ENCODE measurements at places on chromosomes 6 and 20.

DNA sequence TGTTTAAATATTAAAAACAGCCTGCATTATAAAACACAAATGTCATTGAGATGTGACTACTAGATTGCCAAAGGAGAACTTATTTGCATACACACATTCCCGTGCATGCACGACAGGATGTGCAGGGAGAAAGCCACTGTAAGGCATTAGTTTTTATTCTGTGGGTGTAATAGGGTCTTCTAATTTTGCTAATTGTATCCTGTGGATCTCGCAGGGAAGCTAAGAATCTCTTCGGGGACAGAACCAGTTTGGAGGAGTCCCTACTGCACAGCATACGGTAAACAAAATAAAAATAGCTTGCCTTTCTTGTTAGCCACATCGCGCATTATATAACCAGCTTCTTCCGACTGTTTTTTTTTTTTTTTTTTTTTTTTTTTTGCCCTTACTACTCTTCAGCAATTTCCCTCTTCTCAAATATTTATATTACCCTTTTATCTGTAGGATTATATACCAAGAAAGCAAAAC lies 2.0 kb downstream of the ATXN1 start:
- DNase-seq, result no peak

- no peak for DNase-seq
Measured at GRCh38 chr6:104170401-104170800, 689.3 kb downstream of the HACE1 start.

GRCh38 chr6:21131406-21131805 lies 462.1 kb upstream of the SOX4 start:
- no peak for DNase-seq

GRCh38 chr20:6679086-6679485 lies 88.4 kb upstream of the BMP2 start:
- no peak for DNase-seq

- no peak for DNase-seq
Measured at GRCh38 chr6:163343609-163344008, 70.9 kb upstream of the QKI start.

GRCh38 chr6:75084872-75085381 lies 120.9 kb downstream of the COL12A1 start:
- DNase-seq, result no peak

DNA sequence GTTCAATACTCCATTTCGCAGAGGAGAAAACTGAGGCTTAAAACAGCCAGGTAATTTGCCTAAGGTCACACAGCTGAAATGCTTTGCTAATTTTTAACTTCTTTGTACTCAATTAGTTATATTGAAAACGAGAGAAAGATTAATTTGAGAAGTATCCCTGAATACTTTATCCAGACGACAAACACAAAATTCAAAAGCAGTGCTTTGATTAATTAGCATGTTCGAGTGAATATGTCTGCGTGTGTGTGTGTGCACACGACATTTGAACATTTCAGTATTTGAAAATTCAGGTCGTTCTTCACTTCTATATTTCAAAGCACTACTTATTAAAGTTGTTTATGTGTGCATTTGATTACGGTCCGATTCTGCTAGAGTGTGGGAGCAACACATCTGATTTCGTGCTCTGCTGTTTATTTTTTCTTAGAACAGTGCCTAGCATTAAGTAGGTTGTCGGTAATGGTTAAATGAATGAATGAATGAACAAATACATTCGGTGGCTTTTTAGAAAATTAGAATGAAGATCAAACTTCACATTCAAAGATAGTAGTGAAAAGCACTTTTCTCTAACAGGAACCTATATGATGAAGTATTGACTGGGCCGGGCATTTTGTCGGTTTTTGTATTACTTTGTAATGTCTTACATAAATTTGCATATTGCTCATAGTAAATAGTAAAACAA lies 36.9 kb upstream of the SYNCRIP start:
- no peak for DNase-seq

- no peak for DNase-seq
Measured at GRCh38 chr6:108442770-108443520, 117.8 kb upstream of the FOXO3 start.
